ENCODE measurements at places on chromosomes 13 and 19.

DNA sequence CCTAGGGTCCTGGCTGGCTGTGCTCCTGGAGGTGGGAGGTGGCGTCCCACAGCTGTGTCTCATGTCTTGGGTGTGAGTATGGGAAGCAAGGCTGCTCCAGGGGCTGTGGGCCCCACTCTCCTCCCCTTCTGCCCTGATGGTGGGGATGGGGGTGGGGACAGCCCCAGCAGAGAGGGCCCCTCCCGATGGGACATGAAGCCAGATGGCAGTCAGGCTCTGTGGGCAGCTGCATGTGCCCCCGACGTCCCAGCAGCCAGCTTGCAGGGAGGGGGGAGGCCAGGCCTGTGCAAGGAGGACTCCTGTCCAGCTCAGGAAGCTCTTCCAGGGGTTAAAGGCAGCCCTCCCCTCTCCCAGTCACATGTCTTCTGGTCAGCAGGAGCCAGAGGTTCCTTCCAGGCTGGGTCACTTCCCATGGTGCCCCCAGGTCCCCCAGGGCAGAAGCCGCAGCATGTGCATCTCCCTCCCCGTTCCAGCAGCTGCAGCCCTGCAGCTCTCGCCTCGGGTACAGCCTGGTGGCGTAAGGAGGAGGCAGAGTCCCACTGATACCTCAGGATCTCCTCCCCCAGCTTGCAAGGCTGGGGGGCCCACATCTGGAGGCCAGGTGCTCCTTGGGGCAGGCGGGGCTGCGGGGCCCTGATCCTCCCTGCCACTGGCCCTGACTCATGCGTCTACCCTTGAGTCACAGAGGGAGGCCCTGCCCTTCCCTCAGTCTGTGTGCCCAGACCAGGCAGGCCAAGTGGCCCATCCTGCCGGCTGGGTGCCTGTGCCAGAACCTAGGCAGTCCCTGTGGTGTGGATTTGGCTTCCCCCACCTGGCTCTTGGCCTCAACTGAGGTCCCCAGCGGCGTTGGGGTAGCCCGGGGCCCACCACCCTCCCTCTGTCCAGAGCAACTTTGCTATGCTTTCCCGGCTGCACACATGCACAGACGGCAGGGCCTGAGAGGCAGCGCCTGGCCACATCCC lies 13.0 kb downstream of the YIPF2 start:
- no peak for DNase-seq

- no peak for DNase-seq
Observed at GRCh38 chr13:39407786-39408185, 195.2 kb downstream of the LHFPL6 start.

DNA sequence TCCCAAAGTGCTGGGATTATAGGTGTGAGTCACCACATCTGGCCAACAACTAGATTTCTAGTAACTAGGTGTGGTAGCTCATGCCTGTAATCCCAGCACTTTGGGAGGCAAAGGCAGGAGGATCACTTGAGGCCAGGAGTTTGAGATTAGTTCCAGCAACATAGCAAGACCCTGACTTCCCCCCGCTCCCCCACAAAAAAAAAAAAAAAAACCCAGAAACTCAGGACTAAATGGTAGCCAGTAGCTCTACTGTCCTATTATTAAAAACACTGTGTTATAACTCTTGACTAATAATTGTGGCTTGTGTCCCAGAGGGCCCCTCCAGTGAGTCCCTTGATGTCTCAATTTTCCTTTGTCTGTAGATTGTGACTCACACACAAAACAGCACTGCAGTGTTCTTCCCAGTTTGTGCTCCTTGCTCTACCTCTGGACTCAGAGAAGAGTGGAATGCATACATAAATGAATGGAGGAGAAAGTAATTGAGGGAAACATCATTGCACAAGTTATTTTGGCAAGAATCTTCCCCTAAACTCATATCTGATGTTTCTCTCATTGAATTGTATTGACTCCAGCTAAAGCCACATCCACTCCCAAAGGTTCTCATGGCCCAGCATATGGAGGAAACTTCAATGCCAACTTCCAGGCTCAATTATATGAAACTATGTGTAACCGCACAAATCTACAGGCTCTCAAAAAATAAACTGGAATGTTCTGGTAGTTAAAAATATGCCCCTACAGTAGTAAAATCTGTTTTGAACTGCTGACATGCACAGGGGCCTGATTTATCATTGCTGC lies 8.8 kb downstream of the TPT1 start:
- DNase-seq, result no peak

DNA sequence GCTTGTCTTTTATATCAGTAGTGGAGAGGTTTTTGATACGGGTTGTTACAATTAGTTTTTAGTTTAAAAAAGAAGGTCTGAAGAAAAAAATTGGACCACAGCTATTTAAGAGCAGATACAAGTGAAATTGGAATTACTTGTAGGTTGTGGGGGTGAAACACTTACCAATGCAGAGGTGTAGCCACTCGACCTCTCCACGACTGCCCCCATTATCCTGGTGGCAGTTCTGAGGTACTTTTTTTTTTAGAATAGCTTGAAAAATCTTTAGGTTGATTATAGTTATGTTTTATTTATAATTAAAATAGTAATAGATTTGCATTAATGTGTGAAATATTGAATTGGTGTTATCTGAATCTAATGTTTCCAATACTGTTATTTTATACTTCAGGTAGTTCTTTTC lies 60.7 kb downstream of the PAN3 start:
- DNase-seq, result no peak

GRCh38 chr19:1933244-1933643 lies 7.7 kb upstream of the CSNK1G2 start:
- DNase-seq, result no peak

DNA sequence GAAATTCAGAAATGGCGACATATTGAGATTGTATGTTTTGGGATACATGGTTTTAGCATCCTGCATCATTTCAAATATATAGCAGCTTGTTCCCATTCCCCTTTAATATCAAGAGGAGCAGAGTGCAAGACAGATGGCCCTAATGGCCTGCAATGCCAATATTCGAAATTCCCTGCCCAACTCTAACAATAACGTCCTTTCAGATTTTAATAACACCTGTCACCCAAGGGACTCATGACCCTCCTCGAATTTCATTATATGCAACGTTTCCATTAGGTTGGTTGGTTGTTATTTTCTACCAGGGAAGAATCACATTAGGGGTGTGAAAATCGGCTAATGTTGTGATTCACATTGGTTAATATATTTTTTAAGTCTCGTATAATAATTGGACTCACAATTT lies 170.0 kb downstream of the TNFSF13B start:
- no peak for DNase-seq
